Mucosa of descending colon (tissue), 3 donors: ENCODE measurements at places on chromosomes 3 and 15.
A peak's percentile ranks its signal among the peaks of the same experiment; 100 is the strongest.

DNA sequence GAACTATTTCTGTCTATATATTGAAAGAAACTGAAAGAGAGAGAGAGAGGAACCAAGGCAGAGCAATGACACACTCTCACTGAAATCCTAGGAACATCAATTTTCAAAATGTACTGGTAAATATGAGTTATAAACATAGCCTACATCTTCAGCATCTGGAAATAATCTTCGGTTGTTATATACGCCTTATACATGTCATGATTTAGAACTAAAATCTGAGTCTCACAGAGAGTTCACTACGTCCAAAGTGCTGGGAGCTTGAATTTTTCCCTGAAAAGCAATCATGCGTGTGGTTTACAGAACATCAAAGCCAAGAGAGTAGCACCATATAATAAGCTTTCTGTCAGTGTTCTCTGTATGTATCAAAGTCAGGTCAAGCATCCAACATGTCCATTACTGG lies 420.0 kb upstream of the CBLB start:
- DNase-seq, result no peak

- DNase-seq, result no peak
Measured at GRCh38 chr3:25861566-25861965, 71.7 kb downstream of the OXSM start.

- DNase-seq, result no peak
Measured at GRCh38 chr3:51874889-51875288, 512 bp downstream of the IQCF5 start.

DNA sequence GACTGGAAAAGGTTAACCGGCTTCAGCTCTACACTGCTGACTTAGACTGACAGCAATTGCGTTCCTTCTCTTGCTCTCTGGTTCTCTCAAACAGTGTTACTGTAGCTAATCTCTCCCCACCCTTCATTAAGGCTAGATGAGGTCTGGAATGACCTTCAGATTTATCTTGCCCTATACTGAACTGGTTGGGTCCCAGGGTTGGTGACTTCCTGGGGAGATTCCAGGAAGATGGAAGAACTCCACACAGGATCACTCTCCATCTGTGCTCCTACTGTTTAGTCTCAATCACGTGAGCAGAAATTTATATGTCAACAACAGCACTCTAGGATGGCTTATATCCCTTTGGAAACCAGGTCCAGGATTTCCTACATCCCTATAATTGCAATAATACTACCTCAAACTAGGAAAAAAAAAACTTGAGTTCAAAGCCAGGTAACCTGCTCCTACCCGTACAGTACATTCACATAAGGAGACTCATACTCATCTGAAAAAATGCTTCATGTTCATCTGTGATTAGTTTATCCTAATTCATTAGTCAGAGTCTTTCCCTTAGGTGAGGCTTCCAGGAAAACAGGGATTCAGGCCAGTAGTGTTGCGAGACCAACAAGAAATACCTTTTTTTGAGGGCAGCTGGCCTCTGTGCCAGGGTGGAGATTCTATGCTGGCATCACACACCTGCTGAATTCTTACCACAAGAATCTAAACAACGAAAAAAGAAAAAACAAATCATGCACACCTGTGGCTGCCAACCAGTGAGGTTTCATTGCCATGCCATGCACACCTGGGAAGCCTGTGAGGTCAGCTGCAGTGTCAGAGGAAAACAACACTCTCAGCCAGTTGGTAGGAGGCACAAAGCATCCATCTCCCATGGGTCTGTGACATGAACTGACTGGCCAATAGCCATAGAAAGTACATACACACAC lies 297.3 kb downstream of the MECOM start:
- DNase-seq, result no peak

- DNase-seq, result no peak
Measured at GRCh38 chr15:60842694-60843093, 363.8 kb upstream of the ICE2 start.

DNA sequence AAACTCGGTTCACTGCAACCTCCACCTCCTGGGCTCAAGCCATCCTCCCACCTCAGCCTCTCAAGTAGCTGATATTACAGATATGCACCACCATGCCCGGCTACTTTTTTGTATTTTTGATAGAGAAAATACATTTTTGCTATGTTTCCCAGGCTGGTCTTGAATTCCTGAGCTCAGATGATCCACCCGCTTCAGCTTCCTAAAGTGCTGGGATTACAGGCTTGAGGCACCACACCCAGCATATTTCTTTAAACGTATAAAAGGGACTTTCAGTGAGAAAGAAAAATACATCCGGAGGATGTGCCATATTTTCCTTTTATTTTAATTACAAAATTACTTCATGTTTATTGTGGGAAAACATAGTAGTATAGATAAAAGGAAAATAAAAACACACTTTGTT lies 55.2 kb downstream of the RPL39L start:
- DNase-seq, result no peak

DNA sequence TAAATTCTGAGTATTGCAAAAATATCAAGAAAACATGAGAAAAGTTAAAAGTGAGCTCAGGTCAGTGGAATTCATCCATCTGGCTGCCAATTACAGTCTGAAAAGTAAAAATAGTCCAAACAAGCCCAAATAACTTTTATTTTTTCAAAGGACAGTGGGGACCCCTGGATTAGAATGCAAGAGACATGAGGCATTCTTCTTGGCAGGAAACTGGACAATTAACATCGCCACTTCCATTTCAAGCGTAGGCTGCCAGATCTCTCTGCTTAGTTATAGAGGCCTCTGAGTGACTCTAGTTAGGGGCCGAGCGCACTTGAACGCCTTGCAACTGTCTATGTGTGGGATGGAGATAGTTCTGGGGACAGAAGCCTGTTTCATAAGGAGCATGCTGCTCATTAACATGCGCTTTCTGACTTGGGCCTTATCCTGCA lies 189.1 kb downstream of the GHSR start:
- DNase-seq, result no peak

DNA sequence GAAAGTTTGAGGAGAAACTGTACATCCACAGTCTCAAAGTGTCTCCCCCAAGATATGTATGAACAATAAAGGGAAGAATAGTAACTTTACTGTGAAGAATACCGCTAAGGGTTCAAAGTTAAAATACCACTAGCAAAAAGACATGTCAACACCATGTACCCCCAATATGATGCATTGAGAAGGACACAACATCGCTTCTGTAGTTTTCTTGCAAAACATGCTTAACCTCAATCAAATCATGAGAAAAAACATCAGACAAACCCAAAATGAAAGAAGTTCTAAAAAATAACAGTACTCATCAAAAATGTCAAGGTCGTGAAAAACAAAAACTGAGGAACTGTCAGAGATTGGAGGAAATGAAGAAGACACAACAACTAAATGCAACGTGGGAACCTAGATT lies 3.6 kb downstream of the HERC1 start:
- no peak for DNase-seq

DNA sequence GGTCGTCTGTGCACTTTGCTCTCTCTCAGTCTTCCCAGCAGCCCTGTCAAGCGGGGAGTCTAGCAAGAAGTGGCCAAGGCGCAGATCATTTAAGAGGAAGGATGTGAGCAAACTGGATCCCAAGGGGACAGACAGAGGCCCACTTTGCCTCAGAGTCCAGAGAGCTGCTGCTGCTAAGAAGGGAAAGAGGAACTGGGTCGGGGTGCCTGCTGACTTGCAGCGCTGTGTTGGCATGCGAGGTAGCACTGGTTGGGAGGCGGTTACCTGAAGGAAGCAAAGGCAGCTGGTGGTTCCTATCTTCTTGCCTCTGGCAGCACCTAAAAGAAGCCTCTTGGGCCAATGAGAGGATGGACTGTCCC lies 28.1 kb downstream of the SMAD3 start:
- no peak for DNase-seq

GRCh38 chr3:103056542-103056941 lies 621.7 kb downstream of the ZPLD1 start:
- no peak for DNase-seq

DNA sequence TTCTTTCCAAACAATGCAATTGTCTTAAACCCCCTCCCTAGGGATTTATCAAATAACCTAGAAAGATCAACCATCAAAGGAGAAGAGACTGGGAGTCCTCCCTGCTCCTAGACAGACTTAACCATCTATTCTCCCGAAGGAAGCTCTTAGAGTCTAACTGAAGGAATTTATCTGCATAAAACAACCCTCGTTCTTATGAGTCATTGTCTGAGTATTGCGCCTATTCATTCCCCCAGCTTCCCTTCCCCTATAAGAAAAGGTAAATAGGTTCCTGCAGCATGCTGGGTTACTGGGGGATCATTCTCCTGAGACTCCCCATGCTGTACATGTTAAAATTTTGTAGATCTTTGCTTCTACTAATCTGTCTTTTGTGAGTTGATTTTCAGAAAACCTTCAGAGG lies 412.7 kb downstream of the OCA2 start:
- no peak for DNase-seq

DNA sequence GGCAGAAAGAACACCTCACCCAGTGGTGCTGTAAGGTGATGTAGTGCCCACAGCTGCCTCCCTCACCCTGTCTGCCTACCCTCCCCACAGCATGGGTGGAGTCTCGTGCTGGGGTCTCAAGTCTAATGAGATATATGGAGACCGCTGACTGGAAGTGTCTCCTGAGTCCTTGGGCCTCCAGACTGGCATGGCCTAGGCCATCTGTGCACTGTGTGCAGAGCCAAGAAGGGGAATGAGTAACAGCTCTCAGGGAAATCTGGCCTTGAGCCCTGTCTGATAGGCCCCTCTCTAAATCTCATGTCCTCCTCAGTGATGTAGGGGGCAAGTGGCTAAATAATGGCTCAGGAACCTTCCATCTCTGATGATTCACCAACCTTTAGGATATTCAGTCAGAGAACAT lies 277.4 kb downstream of the PLCL2 start:
- no peak for DNase-seq

DNA sequence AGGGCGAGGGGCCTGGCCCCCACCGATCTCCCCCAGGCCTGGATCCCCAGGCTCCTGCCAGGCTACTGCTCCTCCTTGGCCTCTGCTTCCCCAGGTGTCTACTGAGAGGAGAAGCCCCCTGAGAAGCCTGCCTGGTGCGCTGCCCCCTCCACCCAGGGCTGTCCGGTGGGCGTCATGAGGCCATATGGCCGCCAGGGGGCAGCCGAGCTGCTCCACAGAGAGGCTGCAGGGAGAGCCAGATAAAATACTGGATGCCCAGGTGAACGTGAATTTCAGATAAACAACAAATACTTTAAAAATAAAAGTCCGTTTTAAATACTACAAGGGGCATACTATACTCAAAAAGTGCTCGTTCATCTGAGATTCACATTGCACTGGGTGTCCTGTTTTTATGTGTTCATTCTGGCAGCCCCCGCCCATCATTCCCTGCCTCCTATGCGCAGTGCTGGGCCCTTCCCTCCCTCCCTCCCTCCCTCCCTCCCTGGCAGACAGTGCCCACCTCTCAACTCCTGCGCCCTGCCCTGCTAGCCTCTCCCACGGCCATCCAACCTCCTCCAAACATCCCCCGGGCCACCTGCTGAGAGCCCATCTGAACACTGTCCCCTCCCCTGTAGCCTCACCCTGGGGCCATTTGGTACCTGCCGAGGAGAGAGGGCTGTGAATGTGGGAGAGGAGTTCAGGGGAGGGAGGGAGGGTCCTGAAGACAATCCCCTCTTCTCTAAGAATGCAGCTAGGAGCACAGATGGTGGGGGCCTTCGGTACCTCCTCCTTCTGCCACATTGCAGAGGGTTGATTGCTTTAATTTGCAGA lies 29.6 kb downstream of the PSTPIP1 start:
- peak; percentile 83 for DNase-seq

- DNase-seq, result no peak
Measured at GRCh38 chr3:126321490-126321889, 35.7 kb downstream of the KLF15 start.

- no peak for DNase-seq
Measured at GRCh38 chr3:90056281-90057032, 949.0 kb downstream of the EPHA3 start.

DNA sequence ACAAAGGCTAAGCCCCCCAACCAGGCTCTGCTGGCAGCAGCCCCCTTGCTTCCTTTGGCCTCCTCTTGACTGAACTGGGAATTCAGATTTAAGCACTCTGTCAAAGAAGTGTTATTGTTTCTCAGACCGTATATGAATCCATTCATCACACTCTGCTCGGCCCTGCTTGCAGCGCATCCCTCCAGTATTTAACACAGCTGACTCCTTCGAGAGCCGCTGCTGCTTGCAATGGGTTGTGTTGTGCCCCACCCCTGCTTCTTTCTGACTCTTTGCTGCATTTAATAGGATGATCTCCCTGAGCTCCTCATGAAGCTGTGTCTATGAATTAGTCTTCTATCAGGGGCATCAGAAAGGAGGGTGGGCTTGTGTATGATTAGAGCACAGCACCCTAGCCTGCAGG lies 31.2 kb downstream of the C3orf20 start:
- DNase-seq, result no peak

- DNase-seq, result no peak
Measured at GRCh38 chr3:72088486-72089025, 303.6 kb upstream of the PROK2 start.

DNA sequence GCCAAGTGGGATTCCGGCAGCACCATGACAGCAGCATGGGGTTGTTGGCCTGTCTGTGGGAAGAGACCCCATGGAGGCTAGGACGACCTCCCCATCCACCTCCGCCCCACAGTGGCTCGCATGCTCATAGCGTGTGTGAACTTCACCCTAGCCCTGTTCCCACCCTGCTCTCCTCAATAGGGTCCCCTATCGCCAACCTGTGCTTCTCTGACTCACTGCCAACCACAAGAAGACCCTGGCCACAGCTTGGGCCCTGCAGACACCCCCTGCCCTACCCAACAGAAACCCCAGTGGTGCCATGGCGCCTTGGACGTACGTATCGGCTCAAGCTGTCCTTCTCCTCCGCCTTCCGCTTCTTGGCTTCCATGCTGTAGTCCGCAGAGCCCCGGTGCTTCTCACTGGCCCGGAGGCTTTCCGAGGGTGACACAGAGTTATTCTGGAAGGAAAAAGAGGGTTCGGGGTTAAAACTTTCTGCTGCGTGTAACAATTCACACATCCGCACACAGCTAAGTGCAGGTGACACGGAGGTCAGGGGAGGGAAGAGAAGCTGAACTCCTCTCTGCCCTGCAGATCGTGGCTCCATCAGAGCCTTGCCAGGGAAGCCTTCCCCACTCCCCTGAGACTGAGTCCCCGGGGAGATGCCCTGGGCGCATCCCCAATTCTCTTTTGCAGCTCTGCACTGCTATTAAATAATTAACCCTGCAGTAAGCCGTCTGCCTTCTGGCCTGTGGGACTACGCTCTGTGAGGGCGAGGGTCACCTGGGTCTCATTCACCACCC lies 37.3 kb downstream of the TLE3 start:
- peak; percentile 20 for DNase-seq

DNA sequence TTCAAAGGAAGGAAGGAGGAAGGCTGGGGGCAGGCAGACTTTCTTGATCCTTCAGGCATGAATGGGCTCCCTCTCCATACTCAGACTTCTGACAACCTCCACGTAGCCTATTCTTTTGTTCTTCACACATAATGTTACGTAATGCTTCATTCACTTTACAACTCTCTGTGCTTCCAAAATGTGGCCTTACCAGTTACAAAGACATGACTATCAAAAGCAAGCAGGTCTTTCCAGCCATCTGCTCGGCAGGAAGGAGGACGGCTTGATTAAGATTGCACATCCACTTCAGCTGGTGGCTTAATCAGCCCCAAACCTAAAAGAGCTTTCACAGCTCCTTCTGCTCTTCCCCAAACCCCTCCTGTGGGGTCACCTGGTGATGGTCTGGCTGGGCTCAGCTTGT lies 263.2 kb downstream of the XXYLT1 start:
- DNase-seq, result no peak
